Mesendoderm (in vitro differentiated cells): ENCODE measurements at places on chromosomes 7 and 10.

DNA sequence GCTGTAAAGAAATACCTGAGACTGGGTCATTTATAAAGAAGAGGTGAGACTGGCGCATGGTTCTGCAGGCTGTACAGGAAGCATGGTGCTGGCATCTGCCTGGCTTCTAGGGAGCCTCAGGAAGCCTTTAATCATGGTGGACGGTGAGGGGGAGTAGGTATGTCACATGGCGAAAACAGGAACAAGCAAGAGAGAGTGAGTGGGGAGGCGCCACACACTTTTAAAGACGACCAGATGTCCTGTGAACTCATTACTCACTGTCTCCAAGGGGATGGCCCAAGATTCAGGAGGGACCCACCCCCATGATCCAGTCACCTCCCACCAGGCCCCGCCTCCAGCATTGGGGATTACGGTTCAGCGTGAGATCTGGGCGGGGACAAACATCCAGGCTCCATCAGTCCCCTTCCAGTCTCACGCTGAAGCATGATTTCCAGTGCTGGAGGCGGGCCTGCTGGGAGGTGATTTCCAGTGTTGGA lies 3.2 kb downstream of the ZNF316 start:
- DNase-seq, result peak; percentile 97

- DNase-seq, result no peak
Observed at GRCh38 chr7:114653364-114654088, 238.9 kb downstream of the FOXP2 start.

- peak; percentile 11 for DNase-seq
Observed at GRCh38 chr10:71344154-71344925, 25.3 kb downstream of the SLC29A3 start.

- no peak for DNase-seq
Observed at GRCh38 chr10:129174232-129175014, 292.6 kb upstream of the MGMT start.

GRCh38 chr10:27714349-27714748 lies 31.3 kb downstream of the MKX start:
- no peak for DNase-seq

- peak; percentile 43 for DNase-seq
Observed at GRCh38 chr10:12201543-12201942, 5.6 kb downstream of the CDC123 start.

DNA sequence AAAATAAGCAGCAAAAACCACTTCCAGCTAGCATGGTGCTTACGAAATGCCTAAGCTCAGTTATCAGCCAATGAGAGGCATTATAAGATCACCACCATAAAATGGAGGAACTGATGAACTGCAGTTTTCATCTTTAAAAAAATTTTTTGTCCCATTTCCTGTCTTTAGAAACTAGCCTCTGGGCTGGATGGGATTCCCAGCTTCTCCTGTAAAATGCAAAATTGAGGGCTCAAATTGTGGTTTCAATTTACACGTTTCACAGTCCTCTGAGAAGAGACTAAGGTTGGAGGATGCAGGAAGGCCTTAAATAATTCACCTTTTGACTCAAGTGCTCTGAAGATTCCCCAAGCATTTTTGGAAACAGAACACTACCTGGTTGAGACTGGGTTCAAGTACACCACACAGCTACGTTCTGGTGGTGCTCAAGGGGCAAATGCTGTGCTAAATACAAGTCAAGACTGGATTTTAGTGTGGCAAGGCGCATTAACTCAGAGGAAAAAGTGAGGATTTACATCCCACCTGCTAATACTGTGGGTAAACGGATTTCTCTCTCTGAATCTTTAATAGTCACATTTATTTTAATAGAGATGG lies 951 bp downstream of the ZNF25 start:
- DNase-seq, result peak; percentile 9

GRCh38 chr10:121131426-121132265 lies 280.5 kb downstream of the WDR11 start:
- no peak for DNase-seq

- peak; percentile 33 for DNase-seq
Observed at GRCh38 chr10:120732643-120733313, 118.4 kb upstream of the WDR11 start.

GRCh38 chr10:30786131-30786530 lies 156.6 kb upstream of the LYZL2 start:
- DNase-seq, result no peak

GRCh38 chr10:90674461-90674860 lies 183.4 kb downstream of the HTR7 start:
- no peak for DNase-seq

GRCh38 chr10:104895981-104896380 lies 254.9 kb downstream of the SORCS3 start:
- no peak for DNase-seq

DNA sequence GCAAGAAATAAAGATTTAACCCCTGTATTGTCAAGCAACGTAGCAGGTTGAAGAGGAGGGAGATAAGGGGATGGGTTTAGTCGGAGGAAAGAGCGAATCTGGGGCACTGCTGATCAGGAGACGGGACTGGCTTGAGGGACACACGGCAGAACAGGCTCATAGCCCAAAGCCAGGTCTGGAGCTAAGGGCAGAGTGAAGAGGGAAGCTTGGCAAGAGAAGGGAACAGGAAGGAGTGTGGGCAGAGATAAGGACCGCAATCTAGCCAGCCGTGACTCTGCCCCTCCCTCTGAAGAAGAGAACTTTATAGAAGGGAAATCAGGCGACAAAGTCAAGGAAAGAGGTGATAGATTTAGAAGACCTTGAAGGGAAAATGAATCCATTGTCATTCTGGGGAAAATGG lies 67.6 kb downstream of the CAV1 start:
- DNase-seq, result peak; percentile 29

- DNase-seq, result no peak
Observed at GRCh38 chr7:157537056-157537455, 200.3 kb downstream of the DNAJB6 start.

DNA sequence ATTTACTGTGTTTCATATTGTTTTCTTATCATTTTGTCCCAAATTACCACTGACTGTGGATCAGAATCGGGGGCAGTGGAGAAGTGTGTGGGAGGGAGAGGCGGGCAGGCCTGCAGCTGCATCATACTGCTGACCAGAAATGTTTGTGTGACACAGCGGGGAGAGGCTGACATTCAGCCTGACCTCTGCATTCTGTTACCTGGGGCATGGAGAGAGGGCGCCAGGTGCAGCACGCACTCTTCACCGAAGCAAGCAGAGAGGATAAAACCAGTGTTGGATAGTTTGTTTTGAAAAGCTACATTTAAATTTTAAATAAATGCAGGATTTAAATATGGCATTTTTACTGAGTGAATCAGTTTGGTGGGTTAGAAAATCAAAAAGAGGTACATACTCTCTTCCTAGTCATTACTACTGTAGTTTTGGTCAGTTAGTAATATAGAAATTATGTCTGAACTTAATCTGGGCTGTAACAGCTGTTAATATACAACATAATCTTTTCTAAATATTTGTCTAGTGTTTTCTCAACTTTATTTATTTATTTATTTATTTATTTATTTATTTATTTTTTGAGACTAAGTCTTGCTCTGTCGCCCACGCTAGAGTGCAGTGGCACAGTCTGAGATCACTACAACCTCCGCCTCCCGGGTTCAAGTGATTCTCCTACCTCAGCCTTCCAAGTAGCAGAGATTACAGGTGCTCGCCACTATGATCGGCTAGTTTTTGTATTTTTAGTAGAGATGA lies 8.8 kb upstream of the STMP1 start:
- no peak for DNase-seq

DNA sequence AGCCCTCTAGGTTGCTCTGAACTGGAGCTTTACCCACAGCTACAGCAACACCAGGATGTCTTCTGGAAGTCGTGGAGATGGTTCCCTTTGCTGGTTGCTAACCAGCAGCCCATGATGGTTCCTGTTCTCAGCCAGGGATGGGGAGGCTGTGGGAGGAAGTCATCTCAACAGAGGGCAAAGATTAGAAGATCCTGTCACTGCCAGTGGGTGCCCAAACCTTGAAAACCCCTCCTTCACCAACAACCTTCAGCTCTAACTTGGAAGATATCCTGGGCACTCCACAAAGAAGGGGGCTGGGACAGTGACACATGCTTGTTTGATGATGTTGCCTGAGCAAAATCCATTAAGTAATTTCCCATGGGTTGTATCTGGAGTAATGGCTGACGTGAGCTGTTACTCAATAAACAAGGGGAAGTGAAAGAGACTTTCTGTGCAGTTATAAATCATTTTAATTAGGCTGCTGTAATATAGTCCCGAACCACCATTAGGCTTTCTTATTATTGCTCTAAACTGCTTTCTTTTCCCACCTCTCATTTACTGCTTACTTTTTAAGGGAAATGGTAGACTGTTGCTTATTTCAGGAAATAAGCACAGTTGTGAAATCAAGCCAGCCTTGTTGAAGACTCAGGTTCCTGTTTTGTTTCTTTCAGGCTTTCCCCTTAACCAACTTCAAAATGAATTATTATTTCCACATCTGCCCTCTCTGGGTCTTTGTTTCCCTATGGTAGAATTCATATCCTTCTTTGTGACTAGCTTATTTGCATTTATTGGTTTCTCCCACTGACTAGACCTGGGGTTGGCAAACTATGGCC lies 124.8 kb downstream of the PPP1R17 start:
- no peak for DNase-seq

GRCh38 chr7:153247926-153248325 lies 488.4 kb downstream of the ACTR3B start:
- peak; percentile 81 for DNase-seq

DNA sequence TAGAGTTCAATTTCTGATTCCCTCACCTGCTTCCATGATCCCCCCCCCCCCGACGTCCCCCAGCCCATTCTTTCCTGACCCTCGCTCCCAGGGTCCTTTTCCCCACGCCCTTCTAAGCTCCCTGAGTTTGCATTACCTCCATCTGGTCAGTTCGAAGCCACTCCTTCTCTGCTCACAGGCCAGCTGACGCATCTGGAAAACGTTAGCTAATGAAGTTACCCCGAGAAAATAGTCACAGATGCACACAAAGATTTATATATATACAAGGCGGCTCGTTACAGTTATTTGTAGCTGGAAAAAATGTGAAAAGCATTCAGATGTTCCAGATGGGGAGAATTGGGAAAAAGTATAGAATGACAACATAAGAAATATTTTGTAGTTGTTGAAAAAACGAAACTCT lies 630.0 kb upstream of the FOXK1 start:
- DNase-seq, result no peak

GRCh38 chr10:110326351-110327032 lies 21.8 kb upstream of the SMNDC1 start:
- no peak for DNase-seq

DNA sequence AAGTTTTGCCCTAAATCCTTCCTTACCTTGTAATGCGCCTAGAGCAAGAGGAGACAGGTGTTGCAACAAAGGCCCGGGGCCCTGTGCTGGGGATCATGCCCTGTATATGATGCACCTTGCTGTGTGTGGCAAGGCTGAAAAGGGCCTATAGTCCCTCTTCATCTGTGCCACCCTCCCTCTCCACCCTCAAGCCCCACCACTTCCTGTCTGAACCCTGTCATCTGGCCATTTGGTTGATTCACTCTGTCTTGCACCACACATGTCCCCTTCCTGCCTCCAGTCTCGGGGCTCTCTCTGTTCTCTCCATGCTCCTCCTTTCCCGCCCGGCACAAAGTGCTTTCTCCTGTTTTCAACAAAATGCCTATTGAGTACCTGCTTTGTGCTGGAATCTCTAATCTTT lies 11.5 kb upstream of the MALSU1 start:
- DNase-seq, result no peak

DNA sequence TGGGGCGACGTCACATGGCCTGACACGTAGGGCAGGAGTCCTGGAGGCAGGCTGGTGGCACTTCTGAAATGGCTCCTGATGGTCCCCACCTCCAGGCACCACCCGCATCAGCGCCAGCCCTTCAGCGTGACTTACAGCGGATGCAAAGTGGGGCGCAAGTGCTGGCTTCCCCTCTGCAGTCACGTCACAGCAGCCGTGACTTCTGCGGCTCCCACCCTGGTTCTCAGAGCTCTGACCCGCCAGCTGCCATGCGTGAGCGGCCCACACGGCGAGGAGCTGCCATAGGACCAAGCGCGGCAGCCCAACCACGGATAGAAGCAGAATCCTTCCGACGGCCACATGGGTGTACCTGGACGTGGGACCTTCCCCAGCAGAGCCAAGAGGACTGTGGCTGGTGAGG lies 159.0 kb downstream of the ELFN1 start:
- no peak for DNase-seq

DNA sequence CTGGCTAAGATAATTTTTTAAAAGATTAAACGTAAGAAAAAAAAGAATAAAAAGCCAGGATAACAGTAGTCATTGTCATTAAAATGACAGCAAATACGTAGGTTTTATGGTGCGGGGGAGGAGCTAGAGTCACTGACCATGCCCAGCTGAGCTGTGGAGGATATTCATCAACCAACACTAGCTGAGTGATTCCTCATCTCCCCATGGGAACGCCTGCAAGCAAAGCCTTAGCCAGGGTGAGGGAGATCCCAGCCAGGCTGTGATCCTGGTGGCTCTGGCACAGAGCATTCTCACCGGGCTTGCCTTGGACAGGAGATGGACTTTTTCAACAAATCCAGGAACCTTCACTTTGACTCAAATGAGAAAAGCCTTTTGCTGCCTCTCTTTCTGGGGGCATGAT lies 94.2 kb downstream of the HIP1 start:
- no peak for DNase-seq

DNA sequence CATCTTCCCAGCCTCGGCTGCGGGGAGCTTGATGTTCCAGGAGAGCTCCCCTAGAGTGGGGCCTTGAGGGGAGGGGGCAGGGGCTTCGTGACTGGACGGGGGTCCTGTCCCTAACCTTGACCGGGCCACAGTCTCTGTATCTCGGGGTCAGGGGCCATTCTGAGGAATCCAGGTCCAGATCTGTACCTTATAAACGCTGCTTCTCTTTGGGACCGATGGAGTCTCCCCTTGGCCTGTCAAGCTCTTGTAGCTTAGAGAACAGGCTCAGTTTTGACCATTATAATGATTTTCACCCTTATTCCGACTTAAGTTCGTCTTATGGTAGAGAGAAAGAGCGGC lies 831 bp downstream of the ZKSCAN5 start:
- no peak for DNase-seq

DNA sequence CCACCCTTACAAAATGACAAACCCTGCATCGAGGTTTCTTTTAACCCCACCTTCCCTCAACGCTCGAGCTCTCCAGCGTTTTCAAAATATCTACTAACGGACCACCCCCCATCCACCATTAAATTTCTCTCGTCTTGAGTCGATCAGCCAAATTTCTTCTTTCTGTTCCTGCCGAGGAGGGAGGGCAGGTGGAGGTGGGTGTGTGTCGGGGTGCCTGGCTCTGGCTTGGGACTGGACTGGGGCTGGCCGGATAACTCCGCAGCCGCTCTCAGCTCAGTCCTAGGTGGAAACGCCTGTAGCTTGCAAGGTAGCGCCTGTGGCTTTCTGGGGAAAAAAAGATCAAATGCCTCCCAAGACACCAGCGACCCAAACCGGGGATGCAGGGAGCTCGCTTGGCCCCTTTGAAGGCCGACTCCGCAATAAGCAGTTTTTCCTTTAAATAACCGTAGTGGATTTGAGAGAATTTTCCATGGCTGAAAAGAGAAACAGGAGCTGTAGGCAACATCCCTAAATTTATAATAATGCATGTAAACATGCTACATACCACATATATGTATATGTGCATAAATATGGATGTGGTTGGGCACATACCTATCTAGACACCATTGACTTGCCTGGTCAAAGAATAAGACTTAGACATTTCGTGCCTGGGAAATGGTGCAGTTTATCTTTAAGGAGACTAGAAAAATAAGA lies 1.9 kb upstream of the TMEM178B start:
- DNase-seq, result peak; percentile 37
